ENCODE measurements at places on chromosomes 7 and 10.

GRCh38 chr10:103504181-103504783, 10.8 kb downstream of the NEURL1 start:
- DNase-seq, result peak; percentile 53

- no peak for DNase-seq
These were observed 1.7 kb upstream of the ST8SIA6 start for GRCh38 chr10:17456032-17456548.

- DNase-seq, result no peak
These were observed 175.6 kb downstream of the ELFN1 start for GRCh38 chr7:1845536-1846311.

- no peak for DNase-seq
These were observed 92.2 kb upstream of the DKK1 start for GRCh38 chr10:52221923-52222322.

- no peak for DNase-seq
These were observed 16.2 kb downstream of the SORBS1 start for GRCh38 chr10:95544783-95545500.

GRCh38 chr10:132407846-132408278, 10.9 kb downstream of the PWWP2B start:
- no peak for DNase-seq

GRCh38 chr7:26449175-26450165, 157.8 kb downstream of the SNX10 start:
- no peak for DNase-seq

- no peak for DNase-seq
These were observed 154.0 kb upstream of the C7orf33 start for GRCh38 chr7:148436571-148436970.

- DNase-seq, result no peak
These were observed 9.8 kb upstream of the GRB10 start for GRCh38 chr7:50792342-50793119.

- no peak for DNase-seq
These were observed 737.4 kb downstream of the TNS3 start for GRCh38 chr7:46844486-46844885.

DNA sequence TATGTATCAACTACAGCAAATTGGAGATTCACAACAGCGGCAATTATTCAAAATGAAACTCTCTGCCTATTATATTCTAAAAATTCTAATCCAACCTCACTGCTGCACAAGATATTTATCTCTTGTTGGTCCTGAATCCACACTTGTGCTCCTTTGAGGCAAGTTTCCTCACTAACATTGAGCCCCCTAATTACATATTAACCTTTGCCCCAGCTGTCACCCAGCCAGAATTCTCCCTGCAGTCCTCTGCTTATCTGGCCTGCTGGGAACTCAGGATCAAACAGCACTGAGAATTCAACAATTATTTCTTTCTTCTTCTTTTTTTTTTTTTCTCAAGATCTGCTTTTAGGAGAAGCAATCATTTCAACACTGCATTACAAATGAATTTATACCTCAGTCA, 21.5 kb upstream of the PLAC9 start:
- DNase-seq, result no peak

DNA sequence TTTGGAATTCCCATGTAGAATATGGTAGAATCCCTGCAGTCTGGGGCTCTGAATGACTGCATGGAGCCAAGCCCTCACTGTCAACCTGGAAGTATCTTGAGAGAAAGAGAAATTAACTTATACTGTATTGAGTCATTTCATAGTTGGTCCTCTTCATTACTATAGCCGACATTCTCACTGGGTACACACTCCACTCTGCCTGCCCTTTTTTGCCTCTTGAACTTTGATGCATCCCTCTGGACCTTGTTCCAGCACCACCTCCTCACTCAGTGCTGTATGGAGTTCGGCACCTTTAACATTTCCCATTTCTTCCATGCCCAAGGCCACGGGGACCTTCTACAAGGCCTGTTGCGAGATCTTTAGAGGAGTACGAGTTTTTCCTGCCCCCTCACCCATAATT, 4.6 kb upstream of the ARHGAP22 start:
- DNase-seq, result no peak

GRCh38 chr7:91299952-91300775, 35.9 kb downstream of the FZD1 start:
- DNase-seq, result no peak

- DNase-seq, result no peak
These were observed 48.8 kb upstream of the DGKI start for GRCh38 chr7:137895301-137896221.

GRCh38 chr7:78734626-78735025, 718.8 kb downstream of the MAGI2 start:
- DNase-seq, result no peak

GRCh38 chr10:80443531-80443974, 10.6 kb upstream of the TSPAN14 start:
- peak; percentile 53 for DNase-seq

DNA sequence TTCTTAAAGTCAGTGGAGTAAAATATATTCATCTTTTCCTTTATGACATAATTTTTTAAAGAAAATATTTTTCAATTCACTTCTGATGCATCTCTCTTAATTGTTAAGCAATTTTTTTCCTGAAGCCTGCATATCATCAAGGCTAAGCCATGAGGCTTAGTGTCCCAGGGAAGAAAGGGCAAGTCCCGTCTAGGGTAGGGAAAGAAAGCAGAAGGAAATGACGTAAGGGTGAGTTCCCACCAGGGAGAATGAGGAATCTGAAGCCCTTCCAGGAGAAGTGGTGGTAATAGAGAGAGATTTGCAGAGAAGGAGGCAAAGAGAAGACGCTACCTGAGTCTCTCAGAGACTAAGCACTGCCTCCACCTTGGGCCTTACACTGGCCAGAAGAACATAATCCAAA, 96.8 kb upstream of the NFE2L3 start:
- no peak for DNase-seq

DNA sequence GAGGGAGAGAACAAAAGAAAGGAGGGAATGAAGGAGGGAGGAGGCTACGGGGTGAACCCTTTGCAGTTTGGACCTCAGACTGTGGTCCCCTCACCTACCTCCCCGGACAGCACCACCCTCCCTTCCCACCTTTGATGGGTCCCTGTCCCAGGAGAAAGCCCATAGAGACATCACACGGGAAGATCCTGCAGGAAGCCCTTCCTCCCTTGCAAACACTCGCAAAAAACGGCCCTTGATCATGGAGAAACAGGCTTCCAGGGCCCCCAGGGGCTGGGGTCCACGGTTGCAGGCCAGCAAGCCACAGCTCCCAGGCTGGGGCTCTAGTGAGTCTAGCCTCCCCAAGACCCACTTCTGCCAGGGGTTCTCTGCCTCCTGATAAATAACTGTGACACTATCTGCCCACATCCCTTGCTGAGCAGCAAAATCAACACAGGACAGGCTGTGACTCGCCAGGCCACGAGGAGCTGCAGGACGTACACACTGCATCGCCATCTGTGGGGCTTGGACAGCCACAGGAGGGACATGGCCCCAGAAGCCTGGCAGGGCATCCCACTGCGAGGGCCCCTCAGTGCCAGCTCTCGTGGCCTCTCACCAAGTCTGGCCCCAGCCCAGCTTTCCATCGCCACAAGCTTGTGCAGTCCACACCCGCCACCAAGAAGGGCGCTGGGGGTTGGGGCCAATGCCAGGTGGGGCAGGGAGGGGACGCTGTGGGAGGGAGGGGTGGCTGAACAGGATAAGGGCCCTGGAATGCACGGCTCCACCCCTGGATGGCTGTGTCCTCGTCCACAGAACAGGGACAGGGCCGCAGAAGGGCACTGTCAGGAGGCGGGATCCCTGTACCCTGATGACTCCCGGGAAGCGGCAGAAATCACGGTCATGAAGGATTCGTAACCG, 34.2 kb downstream of the PDGFA start:
- DNase-seq, result no peak

DNA sequence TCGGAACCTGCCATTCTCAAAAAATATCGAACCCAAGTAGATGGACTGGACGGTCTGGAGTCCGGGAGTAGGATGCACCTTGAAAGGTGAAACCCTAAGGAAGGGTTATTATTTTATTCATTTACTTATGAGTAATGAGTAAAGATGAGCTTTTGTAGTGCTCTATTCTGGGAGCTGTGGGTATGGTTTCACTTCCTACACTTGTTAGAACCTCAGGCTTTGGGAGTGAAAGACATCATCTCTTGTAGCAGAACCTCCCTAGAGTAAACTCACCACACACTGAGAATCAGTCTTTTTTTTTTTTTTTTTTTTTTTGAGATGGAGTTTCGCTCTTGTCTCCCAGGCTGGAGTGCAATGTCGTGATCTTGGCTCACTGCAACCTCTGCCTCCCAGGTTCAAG, 389.4 kb upstream of the AUTS2 start:
- no peak for DNase-seq

GRCh38 chr7:96304573-96304972, 17.3 kb downstream of the SLC25A13 start:
- no peak for DNase-seq

GRCh38 chr7:140917258-140917657, 7.5 kb downstream of the BRAF start:
- DNase-seq, result no peak
